ENCODE measurements at places on chromosomes 1 and 21.

- no peak for DNase-seq
Observed at GRCh38 chr1:115826628-115827027, 14.3 kb downstream of the NHLH2 start.

- no peak for DNase-seq
Observed at GRCh38 chr1:205355075-205355453, 1.7 kb downstream of the KLHDC8A start.

- DNase-seq, result no peak
Observed at GRCh38 chr1:30283199-30283962, 440.0 kb downstream of the MATN1 start.

DNA sequence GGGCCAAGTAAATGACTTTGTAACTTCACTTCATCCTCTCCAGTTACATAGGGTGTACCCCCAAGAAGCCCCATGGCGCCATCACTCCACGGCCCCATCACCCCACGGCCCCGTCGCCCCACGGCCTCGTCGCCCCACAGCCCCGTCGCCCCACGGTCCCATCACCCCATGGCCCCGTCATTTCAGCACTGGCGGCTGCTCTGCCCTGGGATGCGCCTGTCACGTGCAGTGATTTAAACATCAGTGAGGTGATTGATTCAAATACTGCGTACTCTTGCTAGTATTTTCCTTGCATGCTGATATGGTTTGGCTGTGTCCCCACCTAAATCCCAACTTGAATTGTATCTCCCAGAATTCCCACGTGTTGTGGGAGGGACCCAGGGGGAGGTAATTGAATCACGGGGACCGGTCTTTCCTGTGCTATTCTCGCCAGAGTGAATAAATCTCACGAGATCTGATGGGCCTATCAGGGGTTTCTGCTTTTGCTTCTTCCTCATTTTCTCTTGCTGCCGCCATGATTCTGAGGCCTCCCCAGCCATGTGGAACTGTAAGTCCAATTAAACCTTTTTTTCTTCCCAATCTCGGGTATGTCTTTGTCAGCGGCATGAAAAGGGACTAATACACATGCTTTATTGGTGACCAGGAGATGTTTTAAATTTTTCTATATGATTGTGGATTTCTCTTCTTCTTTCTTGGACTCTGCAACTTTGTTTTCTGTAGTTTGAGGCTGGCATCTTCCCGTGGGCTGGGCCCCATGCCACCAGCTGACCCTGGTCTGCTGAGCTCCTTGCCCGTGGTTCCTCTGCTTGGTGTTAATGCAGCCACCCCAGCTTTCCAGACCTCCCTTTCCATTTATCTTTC lies 50.1 kb upstream of the PCBP3 start:
- DNase-seq, result no peak

- DNase-seq, result no peak
Observed at GRCh38 chr1:24749252-24749651, 4.0 kb downstream of the CLIC4 start.

- DNase-seq, result peak; percentile 45
Observed at GRCh38 chr1:9629445-9630201, 21.9 kb upstream of the PIK3CD start.

DNA sequence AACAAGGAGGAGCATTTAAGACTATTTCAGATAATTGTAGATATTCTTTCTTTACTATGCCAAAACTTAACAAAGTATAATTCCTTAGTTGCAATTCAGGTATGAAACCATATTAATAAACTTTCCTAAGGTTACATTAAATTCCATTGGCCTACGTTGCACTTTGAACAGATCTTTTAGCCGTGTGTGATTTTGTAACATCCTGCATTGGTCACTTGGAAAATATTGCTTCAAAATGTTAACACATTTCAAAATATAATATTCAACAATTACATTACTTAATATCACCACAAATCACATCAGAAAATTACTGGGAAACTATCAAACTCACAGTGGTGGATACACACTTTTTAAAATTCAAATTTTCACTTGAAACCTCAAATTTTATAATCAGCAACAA lies 20.2 kb downstream of the ETS2 start:
- DNase-seq, result no peak

Measured in esophagus squamous epithelium (tissue), 5 donors.